ENCODE measurements at places on chromosomes 6 and 20.
A peak's percentile ranks its signal among the peaks of the same experiment; 100 is the strongest.

DNA sequence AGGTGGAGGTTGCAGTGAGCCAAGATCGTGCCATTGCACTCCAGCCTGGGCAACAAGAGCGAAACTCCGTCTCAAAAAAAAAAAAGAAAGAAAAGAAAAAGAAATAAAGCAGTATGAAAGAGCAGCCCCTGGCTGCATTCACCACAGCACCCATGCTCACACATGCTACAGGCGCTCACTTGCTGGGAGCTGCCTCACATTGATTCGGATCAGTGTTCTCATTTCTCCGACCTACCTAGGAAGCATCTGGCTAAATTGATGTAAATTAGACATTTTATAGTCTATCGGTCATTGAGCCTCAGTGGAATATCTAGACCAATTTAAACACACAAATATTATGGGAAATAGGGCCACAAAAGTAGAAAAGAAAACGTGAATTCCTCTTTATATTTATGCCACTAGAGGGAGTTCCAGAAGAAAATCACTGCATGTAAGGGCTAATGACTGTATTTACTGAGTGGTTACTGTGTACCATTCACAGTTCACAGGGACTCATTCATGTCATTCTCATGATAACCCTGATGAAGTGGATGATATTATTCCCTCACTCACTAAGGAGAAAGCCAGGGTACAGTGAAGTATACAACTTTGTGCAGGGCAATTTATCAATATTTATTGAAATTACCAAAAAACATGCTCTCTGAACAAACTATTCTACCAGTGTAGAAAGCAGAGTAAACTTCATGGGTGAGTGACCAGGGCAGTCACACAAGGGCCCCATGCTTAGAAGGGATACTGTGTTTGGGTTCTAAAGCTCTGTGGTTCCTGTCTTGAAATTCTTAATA lies 5.3 kb upstream of the MOG start:
- H3K4me3 ChIP-seq = no peak overlapping the region
- H3K27ac ChIP-seq = no peak overlapping the region
- no peaks in the 10 kb centered on the region for H3K36me3 ChIP-seq
- peaks cover 1% of the 10 kb centered on the region for H3K27me3 ChIP-seq
- DNase-seq = no peak
- peaks cover 7% of the 10 kb centered on the region for H3K4me1 ChIP-seq

- no peak overlapping the region for H3K4me3 ChIP-seq
- no peak for DNase-seq
Measured at GRCh38 chr6:127980996-127981395, 80.1 kb upstream of the THEMIS start.

GRCh38 chr6:52576392-52577021 lies 353 bp downstream of the TRAM2 start:
- H3K27me3 ChIP-seq = no peaks in the 10 kb centered on the region
- no peak for DNase-seq
- peak overlapping the region; percentile 67 for H3K27ac ChIP-seq
- H3K4me3 ChIP-seq = peak overlapping the region; percentile 71

GRCh38 chr20:58877050-58877975 lies 24.8 kb downstream of the GNAS start:
- no peaks in the 10 kb centered on the region for H3K36me3 ChIP-seq
- peak overlapping the region; percentile 47 for H3K27ac ChIP-seq
- DNase-seq = no peak
- peaks cover 46% of the 10 kb centered on the region for H3K4me1 ChIP-seq

DNA sequence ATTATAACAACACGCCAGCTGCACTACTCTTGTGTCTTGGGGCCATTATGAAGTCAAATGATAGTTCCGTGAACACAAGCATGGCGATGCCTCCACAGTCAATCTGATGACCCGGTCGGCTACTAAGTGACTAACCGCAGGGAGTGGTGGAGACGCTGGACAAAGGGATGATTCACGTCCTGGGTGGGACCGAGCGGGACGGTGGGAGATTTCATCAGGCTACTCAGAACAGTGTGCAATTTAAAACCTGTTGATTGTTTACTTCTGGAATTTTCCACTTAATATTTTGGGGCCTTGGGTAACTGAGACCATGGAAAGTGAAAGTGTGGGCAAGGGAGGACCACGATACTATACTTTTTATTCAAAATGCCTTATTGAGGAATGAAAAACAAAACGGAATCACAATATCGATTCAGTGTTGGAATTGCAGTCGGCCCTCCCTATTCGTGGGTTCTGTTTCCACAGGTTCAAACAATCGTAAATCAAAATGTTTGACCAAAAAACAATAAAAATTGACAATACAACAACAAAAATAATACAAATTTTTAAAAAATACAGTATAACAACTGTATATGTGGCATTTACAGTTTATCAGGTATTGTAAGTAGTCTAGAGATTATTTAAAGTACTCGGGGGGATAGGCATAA lies 66.5 kb downstream of the MYLK4 start:
- no peaks in the 10 kb centered on the region for H3K4me1 ChIP-seq
- DNase-seq = no peak
- peaks cover 2% of the 10 kb centered on the region for H3K36me3 ChIP-seq
- H3K27me3 ChIP-seq = no peaks in the 10 kb centered on the region
- H3K4me3 ChIP-seq = no peak overlapping the region
- no peak overlapping the region for H3K27ac ChIP-seq

- peaks cover 11% of the 10 kb centered on the region for H3K36me3 ChIP-seq
- H3K27me3 ChIP-seq = peaks cover 99% of the 10 kb centered on the region
Measured at GRCh38 chr6:149990661-149991471, 27.1 kb downstream of the ULBP1 start.

GRCh38 chr20:17806739-17807441 lies 107.1 kb downstream of the BANF2 start:
- peak overlapping the region; percentile 91 for H3K27ac ChIP-seq
- no peaks in the 10 kb centered on the region for H3K27me3 ChIP-seq
- H3K4me1 ChIP-seq = peaks cover 40% of the 10 kb centered on the region
- peak; percentile 59 for DNase-seq
- H3K4me3 ChIP-seq = no peak overlapping the region
- no peaks in the 10 kb centered on the region for H3K36me3 ChIP-seq

DNA sequence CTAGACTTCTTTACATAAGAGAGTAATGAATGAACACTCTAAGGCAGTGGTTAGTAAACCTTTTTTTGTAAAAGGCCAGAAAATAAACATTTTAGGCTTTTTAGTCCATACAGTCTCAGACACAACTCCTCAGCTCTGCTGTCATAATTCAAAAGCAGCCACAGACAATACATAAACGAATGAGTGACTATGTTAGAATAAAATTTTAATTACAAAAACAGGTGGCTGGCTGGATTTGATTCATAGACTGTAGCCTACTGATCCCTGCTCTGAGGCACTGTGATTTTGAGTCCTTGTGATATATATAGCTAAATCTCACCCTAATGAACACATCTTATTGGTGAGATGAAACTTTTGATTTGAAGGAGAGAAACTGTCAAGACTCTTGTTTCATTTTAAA lies 155.1 kb downstream of the AIG1 start:
- no peaks in the 10 kb centered on the region for H3K36me3 ChIP-seq
- H3K4me3 ChIP-seq = no peak overlapping the region
- DNase-seq = no peak

DNA sequence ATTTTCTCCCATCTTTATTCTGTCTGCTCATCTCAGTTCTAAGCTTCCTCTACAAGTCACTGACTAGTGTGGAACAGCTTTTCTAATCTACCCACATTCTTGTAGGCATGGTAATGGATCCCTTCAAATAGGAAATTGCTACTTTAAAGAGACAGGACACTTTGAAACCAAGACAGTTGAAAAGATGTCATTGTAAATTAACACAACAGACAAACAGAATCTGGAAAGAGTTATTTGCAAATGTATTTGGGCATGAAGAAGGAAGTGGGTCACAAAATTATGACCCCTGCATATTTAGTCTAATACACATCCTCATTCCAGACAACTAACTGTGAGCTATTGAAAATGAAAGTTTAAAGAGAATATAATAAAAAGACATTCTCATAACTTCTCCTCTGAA lies 298.2 kb upstream of the MARCKS start:
- no peaks in the 10 kb centered on the region for H3K27me3 ChIP-seq
- H3K4me1 ChIP-seq = peaks cover 20% of the 10 kb centered on the region
- no peak overlapping the region for H3K4me3 ChIP-seq
- H3K36me3 ChIP-seq = no peaks in the 10 kb centered on the region
- peak overlapping the region; percentile 33 for H3K27ac ChIP-seq

- no peak overlapping the region for H3K27ac ChIP-seq
- no peaks in the 10 kb centered on the region for H3K4me1 ChIP-seq
- H3K27me3 ChIP-seq = peaks cover 16% of the 10 kb centered on the region
- H3K4me3 ChIP-seq = no peak overlapping the region
Measured at GRCh38 chr6:1553562-1554083, 56.1 kb upstream of the FOXC1 start.

Measured in mesothelial cell of epicardium (in vitro differentiated cells).